ENCODE measurements at places on chromosomes 1 and 21.

GRCh38 chr1:226403201-226404034 is 4.5 kb downstream of the PARP1 start:
- no peak for DNase-seq

GRCh38 chr1:184890539-184890973 is 83.8 kb downstream of the NIBAN1 start:
- DNase-seq, result peak; percentile 92

GRCh38 chr1:87236585-87236984 is 92.1 kb upstream of the LMO4 start:
- DNase-seq, result no peak

DNA sequence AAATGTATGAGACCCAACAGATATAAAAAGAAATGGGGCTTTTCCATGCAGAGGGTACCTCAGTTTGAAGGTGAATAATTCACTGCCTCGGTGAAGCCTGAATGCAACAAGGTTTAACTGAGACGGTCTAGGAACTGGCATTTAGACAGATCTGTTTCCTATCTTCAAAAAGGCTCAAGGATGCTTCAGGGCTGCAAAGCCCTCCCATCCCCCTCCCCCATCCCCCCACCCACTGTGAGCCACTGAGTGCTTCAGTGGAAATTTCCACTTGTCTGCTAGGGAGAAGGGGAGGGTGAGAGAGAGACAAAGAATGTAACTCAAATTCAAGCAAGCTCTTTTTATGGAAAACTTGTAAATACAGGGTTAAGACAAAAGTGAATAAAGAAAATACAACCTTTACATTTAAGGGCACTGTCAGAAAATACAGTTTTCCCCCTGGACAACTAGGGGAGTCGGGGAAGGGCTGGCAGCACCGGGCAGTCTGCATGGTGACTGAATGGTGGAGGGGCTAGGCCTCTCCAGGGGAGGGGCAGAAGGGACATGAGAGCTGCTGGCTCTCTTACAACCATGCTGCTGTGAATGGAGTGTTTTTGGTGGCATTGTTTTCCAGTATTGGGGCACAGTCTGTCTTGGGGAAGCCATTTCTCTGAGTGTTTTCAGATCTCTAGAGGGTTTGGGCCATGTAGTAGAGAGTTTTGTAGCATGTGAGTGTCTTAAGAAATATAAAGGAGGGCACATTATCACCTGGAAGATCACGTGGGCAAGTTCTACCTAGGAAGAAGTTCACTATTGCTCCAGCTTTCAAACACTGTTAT is 56.7 kb downstream of the MRPS6 start:
- peak; percentile 4 for DNase-seq
